ENCODE measurements at places on chromosomes 4 and X.

GRCh38 chr4:2085496-2085901, 26.4 kb downstream of the NAT8L start:
- no peak for DNase-seq

GRCh38 chr4:8772499-8773123, 99.0 kb downstream of the HMX1 start:
- no peak for DNase-seq

GRCh38 chr4:85107553-85107952, 141.1 kb upstream of the WDFY3 start:
- no peak for DNase-seq

- DNase-seq, result no peak
These were observed 185.8 kb upstream of the GPC4 start for GRCh38 chrX:133601116-133601515.

- no peak for DNase-seq
These were observed 2370.7 kb downstream of the PCDH7 start for GRCh38 chr4:33090910-33091309.

GRCh38 chr4:75213480-75213879, 280.6 kb downstream of the PARM1 start:
- no peak for DNase-seq

All from stimulated activated CD8-positive, alpha-beta memory T cell treated with anti-CD3 and anti-CD28 coated beads, Interleukin-2, amount 100 ng/mL, for 48 hours (primary cell).